NCI-H2107 (cell line): ENCODE measurements at places on chromosomes 12 and 14.

- DNase-seq, result no peak
Measured at GRCh38 chr12:44511289-44511688, 364.8 kb downstream of the NELL2 start.

- no peak for DNase-seq
Measured at GRCh38 chr12:103903993-103904392, 26.2 kb upstream of the HSP90B1 start.

- DNase-seq, result no peak
Measured at GRCh38 chr12:11765421-11765816, 115.9 kb downstream of the ETV6 start.

DNA sequence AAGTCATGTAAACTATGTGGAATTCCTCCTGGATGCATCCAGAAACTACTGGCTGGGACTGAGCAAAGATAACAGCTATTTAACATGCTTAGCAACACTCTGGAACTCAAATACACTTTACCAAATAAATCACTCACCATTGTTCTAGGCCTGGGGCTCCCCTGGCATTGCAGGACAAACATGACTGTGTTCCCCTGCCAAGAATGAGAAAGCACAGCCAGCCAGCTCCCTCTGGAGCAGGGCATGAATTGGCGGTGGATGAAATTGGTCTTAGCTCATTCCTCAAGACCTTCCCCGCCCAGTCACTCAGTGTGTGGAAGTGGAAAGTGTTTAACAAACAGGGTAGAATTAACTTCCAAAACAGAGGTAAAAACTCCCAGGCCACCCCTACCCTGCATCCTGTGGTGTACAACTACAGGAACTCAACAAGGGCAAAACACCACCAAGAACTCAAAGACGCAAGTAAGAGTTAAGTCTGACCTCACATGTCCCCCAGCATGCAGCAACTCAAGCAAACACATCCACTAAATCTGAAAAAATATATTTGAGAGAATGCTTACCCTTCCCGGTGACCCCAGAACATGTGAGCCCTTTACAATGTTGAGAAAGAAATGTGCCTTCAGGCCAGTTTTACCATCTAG, 58.4 kb upstream of the BDKRB2 start:
- DNase-seq, result no peak

- no peak for DNase-seq
Measured at GRCh38 chr12:87923361-87923760, 105.8 kb downstream of the C12orf50 start.

GRCh38 chr12:131408484-131408883, 302.4 kb upstream of the SFSWAP start:
- DNase-seq, result no peak

GRCh38 chr12:31896514-31897039, 62.6 kb upstream of the RESF1 start:
- DNase-seq, result no peak

- no peak for DNase-seq
Measured at GRCh38 chr12:5258926-5259325, 173.0 kb upstream of the NTF3 start.

GRCh38 chr14:61101803-61102548, 120.9 kb downstream of the SLC38A6 start:
- no peak for DNase-seq

- DNase-seq, result no peak
Measured at GRCh38 chr12:104049278-104049902, 597 bp downstream of the GLT8D2 start.

- no peak for DNase-seq
Measured at GRCh38 chr14:50822501-50823042, 8.4 kb downstream of the NIN start.

DNA sequence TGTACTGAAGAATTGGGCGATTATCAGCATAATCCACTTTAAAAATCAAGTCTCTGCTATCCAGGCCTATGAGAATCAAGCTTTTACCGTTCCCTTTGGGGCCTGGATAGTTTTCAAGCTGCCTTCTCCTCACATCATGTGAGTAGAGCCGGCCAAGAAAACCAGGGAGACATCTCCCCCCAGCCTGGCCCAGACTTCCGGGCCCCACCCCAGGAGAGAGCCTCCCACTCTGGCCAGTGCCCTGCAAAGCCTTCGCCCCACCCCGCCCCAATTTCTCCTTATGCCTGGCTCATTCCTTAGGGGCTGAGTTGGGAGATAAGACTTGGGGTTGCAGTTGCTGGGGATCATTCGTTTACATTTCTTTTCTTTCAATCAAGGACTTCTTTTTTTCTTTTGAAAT, 1.4 kb upstream of the TMEM132C start:
- DNase-seq, result no peak

DNA sequence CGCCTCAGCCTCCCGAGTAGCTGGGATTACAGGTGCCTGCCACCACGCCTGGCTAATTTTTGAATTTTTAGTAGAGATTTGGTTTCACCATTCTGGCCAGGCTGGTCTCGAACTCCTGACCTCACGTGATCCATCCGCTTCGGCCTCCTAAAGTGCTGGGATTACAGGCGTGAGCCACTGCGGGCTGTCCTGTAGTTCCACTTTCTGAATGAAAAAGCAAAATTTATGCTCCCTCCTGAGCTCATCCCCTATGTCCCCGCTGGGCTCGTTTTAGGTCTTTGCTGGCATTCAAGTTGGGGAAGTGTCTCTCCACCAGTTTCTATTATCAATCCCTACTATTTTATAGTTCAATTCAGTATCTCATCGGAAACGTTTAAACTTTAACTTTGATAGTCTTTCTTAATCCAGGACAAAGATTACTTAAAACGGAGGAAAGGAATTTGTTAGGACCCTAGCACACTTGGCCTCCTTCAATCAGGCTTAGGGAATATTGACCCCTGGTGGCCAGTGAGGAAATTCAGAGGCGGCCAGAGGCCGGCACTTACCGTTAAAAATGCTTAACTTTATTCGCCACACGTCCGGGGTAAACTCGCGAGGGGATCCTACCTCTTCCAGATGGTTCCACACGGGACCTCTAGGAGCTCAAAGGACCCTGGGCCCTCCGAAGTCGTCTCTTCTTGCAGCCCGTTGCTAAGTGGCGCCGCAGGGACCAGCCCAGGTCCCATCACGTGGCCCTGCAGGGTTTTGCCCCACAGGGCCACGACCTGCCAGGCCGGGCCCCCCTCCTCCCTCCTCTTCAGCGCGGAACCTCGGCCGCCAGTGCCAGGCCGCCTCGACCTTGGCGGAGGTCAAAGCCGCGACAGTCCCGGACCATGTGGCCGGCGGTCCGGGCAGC, 11.4 kb upstream of the DNAL1 start:
- DNase-seq, result peak; percentile 8

- DNase-seq, result no peak
Measured at GRCh38 chr14:99041820-99042174, 230.2 kb downstream of the BCL11B start.

DNA sequence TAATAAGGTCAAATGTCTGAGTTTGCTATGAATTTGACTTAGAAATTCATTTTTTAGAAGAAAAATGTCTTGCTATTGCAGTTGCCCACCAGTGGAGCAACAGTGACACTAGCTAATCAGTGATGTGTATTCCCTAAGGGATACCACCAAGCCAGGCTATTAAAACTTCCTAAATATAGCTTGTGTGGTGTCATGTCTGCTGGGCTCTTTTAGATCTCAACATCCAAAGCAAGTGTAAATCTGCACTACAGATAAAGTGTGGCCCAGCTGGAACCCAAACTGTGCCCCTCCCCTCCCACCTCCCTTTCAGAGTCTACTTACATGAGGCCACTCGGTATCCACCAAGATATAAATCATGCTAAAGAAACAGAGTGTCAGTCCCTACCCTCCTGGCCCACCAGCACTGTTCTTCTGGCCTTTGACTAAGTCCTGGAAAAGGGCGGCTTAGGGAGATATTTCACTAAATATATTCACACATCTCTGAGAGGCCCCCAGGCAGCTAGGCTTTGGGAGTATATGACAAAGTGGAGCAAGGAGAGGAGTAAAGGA, 53.8 kb downstream of the SLC35F4 start:
- DNase-seq, result no peak

GRCh38 chr14:106218174-106218573, 691.8 kb downstream of the TMEM121 start:
- DNase-seq, result no peak

DNA sequence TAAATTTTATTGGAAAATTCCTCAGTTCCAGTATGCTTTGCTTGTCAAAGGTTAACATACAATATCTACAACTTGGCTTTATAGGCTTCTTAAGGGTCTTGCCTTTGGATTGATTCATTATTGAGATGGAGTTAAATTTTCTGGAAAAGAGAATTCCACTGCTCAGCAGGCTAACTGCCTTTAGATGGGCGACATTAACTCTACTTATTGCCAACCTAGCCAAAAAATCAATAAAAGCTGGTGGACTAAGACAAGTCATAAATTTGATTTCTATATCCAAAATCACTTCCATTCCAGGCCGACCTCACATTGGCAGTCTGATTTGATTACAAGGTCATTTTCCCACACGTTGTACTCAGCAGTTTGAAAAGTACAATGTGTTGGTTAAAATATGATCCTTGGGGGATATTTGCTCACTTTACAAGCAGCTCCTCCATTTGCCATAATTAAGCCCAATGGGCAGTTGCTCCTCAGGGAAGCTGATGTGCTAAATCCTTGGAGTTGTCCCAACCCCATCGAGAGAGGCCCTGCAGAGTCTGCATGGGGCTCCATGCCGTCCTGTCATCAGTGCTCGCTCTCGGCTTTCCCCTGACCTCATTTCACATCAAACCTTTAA, 36.1 kb upstream of the CRY1 start:
- no peak for DNase-seq

DNA sequence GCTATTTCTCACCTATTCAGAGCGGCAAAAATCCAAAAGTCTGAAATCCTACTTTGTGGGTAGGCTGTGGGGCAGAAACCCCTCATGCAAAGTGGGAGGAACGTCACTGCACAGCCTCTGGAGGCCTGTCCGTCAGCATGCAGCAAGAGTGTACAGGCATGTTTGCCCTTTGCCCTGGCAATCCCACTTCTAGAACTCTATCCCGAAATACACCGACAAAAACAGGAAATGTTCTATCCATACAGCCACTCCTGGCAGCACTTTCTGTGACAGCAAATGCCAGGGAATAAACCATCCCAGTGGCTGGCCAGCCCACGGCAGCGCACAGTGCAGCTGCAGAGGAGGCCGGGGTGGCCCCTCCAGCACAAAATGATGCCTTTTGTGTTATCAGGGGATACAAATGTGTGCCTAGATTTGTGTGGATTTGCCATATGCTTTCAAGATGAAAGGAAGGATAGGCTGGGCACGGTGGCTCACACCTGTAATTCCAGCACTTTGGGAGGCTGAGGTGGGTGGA, 39.7 kb downstream of the AMN start:
- DNase-seq, result no peak

- no peak for DNase-seq
Measured at GRCh38 chr14:82490397-82490796, 956.7 kb upstream of the SEL1L start.

DNA sequence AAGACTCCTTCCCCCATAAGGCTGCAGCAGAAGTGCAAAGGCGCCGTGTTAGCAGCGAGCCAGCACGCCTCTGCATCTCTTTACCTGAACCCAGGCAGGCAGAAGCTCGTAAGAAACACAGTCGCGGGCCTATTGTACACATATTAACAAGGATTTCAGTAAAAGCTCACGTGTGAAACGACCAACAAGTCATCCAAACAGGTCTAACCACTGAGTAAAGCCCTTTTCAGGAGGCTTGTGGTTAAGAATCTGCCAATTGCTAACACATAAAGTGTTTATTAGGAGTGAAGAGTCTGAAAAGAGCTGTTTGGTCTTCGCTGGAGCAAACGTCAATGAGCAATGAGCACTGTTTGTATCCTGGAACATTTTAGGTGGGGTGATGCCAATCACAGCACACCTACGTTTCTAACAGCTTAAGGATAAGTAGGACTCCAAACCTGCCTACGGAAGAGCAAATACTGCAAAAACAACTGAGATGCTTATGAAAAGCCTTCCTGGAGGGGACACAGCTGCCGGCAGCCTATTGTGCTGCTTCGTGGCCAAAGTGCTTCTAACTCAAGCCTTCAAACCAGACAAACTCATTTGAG, 43.1 kb downstream of the PRKAB1 start:
- DNase-seq, result peak; percentile 90

GRCh38 chr14:75800792-75801191, 139.7 kb downstream of the TTLL5 start:
- DNase-seq, result no peak

DNA sequence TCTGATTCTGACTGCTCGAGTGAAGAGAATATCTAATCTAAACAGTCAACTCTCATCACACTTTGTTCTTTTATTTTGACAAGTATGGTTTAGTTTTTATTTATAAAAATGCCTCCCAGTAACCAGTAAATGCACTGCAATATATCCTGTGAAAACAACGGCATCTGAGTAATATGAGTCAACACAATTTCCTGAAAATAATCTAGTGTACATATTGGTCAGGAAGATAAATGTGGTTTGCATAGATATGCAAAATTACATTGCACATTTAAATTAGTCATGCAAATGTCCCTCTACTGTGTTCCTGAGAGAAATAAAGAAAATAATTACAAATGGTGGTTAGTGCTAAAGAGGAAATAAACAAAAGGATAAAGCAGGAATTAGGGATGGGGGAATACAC, 1190.7 kb upstream of the SEL1L start:
- DNase-seq, result no peak

DNA sequence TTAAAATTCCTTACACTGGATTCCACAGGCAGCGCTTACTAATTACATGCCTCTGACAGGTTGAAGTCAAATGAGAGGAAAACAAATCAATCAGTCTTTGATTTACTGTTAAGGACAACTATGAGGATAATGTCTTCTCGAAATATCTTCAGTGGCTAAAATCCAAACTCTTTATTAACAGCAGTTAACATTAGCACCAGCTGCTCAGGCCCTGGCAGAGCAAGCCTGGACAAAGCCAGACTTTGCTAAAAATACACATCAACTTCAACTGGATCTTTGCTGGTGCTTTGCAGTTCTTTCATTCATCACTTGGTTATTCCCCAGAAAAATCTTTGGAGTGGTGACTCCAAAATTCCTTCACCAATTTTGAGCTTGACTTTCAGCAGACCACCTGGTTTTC, 98.7 kb downstream of the HECTD4 start:
- DNase-seq, result no peak

- no peak for DNase-seq
Measured at GRCh38 chr12:2483713-2484112, 311.1 kb upstream of the FKBP4 start.

GRCh38 chr14:90096566-90096965, 34.8 kb downstream of the KCNK13 start:
- no peak for DNase-seq

GRCh38 chr12:101997102-101997501, 64.7 kb downstream of the WASHC3 start:
- no peak for DNase-seq
